ENCODE measurements at places on chromosomes 4 and X.

- DNase-seq, result peak; percentile 52
Observed at GRCh38 chr4:112889619-112890527, 159.6 kb upstream of the ANK2 start.

- DNase-seq, result no peak
Observed at GRCh38 chr4:11647433-11647832, 218.7 kb upstream of the HS3ST1 start.

- DNase-seq, result no peak
Observed at GRCh38 chr4:89247951-89248350, 59.6 kb downstream of the GPRIN3 start.

DNA sequence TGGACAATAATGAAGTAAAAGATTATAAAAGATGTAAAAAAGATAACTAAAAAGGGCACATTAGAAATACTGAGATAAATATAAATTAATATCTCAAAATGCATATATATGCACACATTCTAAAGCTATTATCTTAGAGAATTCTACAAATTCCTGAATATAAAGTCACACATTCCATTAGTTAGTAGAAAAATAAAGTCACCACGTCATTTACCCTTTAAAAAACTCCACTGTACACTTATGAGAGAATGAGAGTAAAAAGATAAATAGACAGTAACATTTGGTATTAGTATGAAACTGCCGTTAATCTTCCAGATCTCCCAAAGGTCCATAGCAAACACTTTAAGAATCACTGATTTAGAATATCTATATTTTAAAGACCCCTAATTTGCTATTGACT lies 67.2 kb upstream of the IL15 start:
- no peak for DNase-seq

GRCh38 chr4:139840773-139841172 lies 175.2 kb downstream of the MGST2 start:
- no peak for DNase-seq

DNA sequence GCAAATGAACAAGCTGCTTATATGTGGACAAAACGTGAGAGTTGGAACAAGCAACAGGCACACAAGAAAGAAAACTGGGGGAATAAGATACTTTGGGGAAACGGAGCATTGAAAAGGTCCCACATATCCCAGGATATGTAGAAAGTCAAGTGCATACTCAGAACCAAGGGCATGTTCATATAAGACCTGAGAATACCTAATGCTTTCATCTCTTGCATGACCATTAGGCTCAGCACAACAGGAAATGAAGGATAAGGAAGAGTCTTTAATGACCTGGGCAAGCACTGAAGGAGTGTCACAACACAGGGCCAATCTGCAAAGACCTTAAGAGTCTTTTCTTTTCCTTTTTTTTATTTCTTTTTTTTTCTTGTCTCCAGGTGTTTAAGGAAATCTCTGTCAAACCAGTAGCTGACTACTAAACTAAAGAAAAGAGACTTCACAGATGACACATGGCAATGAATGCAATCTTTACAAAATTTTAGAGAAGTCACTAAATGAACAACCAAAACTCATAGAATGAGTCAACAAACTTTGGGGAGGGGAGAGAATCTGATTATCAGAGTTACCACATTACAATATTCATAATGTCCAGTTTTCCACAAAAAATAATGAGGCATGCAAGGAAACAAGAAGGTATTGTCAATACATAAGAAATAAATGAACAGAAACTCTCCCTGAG lies 67.9 kb upstream of the STK26 start:
- no peak for DNase-seq

- DNase-seq, result no peak
Observed at GRCh38 chr4:94453391-94453963, 1.7 kb downstream of the PDLIM5 start.

DNA sequence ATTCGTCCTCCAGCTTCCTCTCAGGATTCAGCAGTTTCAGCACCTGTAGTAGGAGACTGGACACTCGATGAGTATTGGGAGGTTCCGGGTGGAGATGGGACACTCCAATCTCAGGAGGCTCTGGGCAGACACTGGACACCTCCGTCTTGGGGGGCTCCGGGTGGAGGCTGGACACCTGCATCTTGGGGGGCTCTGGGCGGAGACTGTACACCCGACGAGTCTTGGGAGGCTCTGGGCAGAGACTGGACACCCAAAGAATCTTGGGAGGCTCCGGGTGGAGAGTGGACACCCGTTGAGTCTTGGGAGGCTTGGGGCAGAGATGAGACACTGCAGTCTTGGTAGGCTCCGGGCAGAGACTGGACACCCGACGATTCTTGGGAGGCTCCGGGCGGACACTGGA lies 28.7 kb upstream of the LANCL3 start:
- no peak for DNase-seq
